ENCODE measurements at places on chromosomes 1 and 21. TPM values are rescaled to one million over a fixed set of nuclear protein-coding genes. Genes with fewer than 3 reads are reported as not detected.

SLC37A1 gene
- polyA plus RNA-seq = 5.7 TPM

TRPM2 gene
- polyA plus RNA-seq = 3.3 TPM

MFAP2 gene
- 20.3 TPM for polyA plus RNA-seq

BRDT gene
- not detected for polyA plus RNA-seq

SPRR5 gene
- not detected for polyA plus RNA-seq

DNA sequence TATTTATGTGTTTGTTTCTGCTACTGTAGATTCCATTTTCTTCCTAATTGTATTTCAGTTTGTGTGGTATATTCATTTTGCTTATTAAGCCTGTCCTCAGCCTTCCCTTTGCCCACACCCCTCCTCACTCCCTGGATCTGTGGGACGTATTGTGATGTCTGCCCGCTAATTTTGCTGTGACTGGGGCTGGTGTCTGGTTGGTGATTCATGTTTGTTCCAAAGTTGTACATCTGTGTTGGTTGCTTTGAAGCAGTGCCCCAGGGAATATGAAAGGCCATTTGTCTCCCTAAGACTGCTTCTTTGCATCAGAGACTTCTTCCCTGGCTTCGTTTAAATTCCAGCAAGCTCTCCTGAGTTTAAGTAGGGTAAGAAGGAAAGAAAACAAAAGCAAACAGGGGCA is 289.5 kb upstream of the SGIP1 start:
- DNase-seq = no peak

- no peak for DNase-seq
Observed at GRCh38 chr1:32998064-32998463, 33.5 kb upstream of the RNF19B start.

DNA sequence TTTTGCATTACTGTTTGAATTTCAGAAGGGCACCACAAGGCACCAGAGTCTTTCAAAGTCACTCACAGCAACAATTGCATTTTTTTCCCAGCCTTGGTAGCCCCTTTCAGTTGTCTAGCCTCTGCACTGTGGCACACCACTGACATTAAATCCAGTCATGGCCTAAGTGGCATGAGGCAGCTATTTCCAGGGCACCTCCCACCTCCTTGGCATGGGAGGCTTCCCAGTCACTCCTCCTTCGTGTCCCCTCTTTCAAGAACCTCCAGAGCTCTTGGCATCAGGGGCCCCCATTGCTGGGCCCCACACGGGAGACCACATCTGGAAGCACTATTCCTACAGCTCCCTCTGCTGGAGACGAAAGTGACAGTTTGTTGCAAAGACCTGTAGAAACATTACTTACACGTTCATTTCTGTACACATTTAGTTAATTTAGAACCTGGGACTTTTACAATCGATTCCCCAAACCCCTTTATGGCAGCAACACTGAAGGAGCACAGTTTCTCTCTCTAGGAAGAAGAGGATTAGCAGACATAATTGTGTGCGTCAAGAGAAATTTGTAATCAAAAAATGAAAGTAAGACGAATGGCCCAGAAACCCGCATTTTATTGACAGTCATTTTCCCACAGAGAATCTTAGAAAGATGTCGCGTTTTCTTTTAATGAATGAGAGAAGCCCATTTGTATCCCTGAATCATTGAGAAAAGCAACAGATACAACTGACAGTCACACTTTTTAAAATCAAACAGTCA is 5.7 kb upstream of the CHD5 start:
- DNase-seq = no peak

- no peak for DNase-seq
Observed at GRCh38 chr1:19240673-19241538, 10.4 kb downstream of the EMC1 start.

GRCh38 chr21:31218830-31219608 is 125.0 kb downstream of the TIAM1 start:
- no peak for DNase-seq

DNA sequence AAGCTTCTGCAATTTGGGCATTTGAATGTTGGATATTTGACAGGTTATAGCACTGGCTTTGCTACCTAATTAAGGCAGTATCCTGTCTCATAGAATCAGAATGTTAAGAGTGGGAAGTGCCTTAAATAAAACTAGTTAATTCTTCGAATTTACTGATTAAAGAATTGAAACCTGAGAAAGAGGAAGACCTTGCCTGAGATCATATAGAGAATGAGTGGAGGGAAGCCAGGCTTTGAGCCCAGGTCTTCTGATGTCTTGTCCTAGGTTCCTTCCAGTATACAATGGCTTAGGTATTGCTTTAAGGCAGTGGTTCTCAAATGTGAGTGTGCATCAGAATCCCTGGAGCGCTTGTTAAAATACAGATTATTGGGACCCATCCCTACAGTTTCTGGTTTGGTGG is 20.9 kb upstream of the SH3BGRL3 start:
- no peak for DNase-seq

DNA sequence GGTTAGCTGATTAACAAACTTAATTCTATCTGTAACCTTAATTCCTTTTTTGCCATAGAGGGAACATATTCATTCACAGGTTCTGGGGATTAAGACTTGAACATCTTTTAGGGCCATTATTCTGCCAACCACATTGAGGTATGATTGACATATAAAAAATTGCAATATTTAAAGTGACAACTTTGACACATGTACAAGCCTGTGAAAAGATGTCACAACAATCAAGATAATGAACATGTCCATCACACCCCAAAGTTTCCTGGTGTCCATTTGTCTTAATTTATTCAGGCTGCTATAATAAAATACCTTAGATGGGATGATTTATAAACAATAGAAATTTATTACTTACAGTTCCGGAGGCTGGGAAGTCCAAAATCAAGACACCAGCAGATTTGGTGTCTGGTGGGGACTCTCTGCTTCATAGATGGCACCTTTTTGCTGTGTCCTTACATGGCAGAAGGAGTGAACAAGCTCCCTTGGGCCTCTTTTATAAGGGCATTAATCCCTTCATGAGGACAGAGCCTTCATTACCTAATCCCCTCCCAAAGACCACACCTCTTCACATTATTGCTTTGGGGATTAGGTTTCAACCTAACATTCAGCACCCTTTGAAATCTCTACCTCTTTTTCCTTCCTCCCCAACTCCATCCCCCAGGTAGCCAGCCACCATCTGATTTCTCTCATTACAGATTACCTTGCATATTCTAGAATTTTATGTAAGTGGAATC is 33.0 kb upstream of the TP53BP2 start:
- DNase-seq = no peak

GRCh38 chr1:211420389-211420788 is 71.6 kb downstream of the RD3 start:
- no peak for DNase-seq

DNA sequence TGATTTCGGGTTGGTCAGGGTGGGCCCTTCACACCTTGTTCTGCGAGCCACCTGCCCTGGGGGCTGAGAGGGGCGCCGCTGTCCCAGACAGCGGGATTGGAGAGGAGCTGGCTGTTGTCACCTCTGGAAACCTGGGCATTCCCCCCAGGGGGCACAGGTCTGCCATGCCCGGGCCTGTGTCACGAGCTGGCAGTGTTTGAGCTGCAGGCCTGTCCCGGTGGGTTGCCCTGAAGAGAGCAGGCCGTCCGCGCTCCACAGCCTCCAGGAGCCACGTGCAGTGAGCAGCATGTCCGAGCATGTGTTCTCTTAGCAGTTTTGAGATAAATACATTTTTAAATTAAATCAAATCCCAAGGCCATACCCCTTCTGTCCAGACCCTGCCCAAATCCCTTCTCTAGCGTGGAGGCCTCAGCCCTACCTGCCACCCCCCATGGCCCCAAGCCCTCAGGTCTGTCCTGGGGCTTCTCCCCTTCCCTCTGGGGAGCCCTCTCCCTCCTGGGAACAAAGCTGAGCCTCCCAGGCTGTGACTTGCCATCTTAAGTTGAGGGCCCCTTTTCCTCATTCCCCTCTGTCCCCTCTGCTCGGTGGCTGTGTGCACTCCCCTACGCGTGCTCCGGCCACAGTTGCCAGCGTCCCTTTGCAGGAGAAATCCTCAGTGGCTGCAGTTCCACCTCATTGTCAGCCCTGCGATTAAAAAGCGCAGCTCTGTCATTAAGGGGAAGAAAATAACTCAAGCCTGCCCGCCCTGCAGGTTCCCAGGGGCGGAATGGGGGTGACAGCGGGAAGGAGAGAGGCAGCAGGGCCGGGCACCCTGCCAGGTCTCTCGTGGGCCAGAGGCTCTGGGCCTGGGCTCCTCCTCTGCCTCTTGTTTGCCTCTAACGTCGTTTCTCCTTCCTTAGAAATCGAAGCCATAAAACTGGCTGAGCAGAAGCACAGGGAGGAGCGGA is 26.6 kb downstream of the SLX9 start:
- no peak for DNase-seq

DNA sequence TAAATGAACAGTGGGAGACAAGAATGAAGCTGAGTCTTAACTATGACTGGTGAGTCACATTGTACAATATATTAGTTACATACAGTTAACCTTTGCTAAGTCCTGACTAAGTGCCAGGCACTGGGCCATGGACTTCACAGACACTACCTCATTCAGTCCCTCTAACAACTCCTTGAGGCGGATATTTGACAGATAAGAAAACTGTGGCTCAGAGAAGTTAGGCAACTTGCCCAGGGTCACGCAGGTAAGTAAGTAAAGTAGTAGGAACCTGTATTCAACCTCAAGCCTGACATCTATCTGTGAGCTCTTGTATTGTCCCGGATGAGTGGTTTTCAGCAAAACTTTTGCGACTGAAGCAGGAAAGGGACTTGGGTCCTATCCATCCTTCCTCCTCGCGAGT is 62.1 kb downstream of the GNG12 start:
- no peak for DNase-seq

DNA sequence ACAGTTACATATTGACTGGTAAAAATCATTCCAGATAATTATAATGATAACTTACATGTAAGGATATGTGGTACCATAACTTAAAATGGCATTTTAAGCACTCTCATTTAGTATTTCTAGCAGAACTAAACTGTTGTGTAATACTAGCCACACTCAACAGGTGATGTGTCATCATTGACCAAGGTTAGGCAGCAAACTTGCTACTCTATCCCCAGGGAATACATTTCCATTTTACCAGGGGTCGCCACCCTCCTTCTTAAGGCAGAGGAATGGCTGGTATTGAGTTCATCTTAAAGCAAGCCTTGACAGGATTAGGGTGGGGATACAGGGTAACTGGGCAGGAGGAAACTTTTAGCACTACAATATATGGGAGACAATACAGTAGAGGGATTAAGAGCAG is 259.8 kb upstream of the CAMK1G start:
- DNase-seq = no peak

DNA sequence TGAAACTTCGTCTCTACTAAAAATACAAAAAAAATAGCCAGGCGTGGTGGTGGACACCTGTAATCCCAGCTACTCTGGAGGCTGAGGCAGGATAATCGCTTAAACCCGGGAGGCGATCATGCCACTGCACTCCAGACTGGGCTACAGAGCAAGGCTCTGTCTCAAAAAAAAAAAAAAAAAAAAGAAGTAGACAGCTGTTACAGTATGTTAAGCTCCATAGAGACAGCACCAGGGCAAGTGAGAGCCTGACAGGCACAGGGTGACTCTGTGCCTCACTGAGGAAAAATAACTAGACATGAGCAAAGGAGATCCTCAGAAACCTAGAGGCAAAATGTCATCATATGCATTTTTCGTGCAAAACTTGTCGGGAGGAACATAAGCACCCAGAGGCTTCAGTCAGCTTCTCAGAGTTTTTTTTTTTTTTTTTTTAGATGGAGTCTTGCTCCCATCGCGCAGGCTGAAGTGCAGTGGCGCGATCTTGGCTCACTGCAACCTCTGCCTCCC is 9.0 kb upstream of the PRDX1 start:
- DNase-seq = no peak

GRCh38 chr1:98478121-98478520 is 183.4 kb upstream of the SNX7 start:
- no peak for DNase-seq

- DNase-seq = no peak
Observed at GRCh38 chr1:10967090-10967489, 45.4 kb upstream of the TARDBP start.
